ENCODE measurements at places on chromosomes 3 and 15. TPM values are rescaled to one million over a fixed set of nuclear protein-coding genes. Genes with fewer than 3 reads are reported as not detected.

DNA sequence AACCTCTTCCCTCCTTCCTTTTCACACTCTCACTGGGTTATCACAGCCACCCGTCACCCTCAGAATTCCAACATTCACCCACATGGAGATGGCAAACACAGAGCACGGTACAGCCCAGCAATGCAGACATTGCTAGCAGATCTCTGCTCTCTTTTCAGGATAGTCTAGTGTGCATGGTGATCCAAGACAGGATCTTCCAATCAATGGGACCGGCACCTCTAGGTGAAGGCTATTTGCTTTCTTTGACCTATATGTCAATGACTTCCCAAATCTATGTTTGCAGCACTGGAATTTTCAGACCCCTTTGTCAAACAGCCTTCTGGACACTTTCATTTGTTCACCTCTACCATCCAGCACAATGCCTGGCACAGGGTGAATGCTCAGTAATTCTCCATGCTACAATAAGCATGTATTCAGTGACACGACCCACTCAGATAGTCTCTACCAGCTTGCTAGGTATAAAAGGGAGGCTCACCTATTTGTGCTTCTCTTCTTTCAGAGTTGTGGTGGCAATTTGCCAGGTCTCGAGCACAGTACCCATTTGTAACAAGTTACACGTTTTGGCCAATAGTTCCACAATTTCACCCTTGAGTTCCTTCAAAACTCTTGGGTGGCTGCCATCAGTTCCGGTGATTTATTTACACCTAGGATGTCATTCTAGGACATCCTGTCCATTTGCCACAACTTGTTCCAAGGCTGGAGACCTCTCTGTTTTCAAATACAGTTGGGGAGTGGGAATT, 279.1 kb upstream of the ICE2 start:
- DNase-seq: no peak

DNA sequence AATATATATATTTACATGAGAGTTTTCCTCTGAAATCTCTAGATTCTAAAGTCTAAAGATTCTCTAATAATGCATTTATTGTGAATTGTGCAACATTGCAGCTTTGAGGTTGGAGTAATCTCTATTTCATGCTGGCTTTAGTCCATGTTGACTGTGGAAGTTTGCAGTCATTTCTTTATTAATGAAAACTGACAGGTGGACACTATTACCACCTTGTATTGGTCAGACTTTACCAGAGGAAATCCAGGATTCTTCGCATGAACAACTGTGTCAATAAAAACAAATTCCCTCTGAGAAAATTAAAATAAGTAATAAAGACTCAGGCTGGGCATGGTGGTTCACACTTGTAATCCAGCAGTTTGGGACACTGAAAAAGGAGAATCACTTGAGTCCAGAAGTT, 274.1 kb downstream of the SHQ1 start:
- no peak for DNase-seq

The PP2D1 gene
- polyA plus RNA-seq: 0.29 TPM

DNA sequence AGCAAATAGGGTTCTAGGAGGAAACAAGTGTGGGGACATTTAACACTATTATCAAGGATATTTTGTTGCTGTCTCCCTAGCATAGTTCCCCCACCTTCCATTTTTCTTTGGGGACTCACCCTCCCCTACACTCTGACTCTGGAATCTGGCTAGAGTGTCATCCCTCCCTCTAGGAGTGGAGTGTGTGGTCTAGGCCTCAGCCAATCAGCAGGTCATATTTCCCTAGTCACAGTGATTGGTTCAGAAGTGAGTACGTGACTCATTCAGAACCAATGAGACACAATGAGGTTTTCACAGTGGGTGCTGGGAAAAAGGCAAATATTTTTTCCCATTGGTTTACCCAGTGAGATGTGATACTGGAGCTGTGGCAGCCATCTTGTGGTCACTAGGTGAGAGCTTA, 234.4 kb downstream of the SHQ1 start:
- no peak for DNase-seq

- no peak for DNase-seq
Observed at GRCh38 chr3:132088291-132088690, 53.5 kb upstream of the CPNE4 start.

GRCh38 chr3:150346981-150347863, 60.9 kb upstream of the TSC22D2 start:
- no peak for DNase-seq
